Naive thymus-derived CD4-positive, alpha-beta T cell (primary cell): ENCODE measurements at places on chromosomes 2 and 18. TPM values are rescaled to one million over a fixed set of nuclear protein-coding genes. Genes with fewer than 3 reads are reported as not detected.

Gene LYG2
- not detected in 2 replicates for total RNA-seq

Gene CDCA7
- total RNA-seq = 85.7 and 86.7 TPM in 2 replicates

Gene LIMS4
- total RNA-seq = 0.19 TPM

Gene TRAF3IP1
- 11.5 TPM for total RNA-seq

Gene MRO
- not detected for total RNA-seq

Gene ANTXR1
- total RNA-seq = not detected

Gene CABYR
- total RNA-seq = 0.65 and 1.2 TPM in 2 replicates

Gene CD8B2
- total RNA-seq = not detected

Gene SERPINB2
- 3.6 TPM for total RNA-seq

Gene POTEC
- total RNA-seq = not detected

Gene CENPA
- total RNA-seq = not detected

Gene REG3G
- total RNA-seq = not detected

Gene ASAP2
- total RNA-seq = not detected

DNA sequence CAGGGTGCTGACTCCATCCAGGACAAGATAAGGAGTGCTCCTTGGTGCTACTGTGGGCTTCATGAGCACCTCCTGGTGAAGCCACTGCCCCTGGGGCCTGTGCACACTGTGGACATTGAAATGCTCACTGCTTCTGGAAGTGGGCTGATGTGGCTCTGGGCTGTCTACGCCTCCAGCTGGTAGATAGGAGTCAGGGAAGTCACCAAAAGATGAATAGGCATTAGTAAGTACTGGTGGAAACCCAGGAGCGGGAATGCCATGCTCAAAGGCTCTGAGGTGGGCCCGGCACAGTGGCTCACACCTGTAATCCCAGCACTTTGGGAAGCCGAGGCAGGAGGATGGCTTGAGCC lies 79.2 kb upstream of the MSH2 start:
- DNase-seq = no peak

- DNase-seq = peak; percentile 61
These were observed 266.5 kb downstream of the NEDD4L start for GRCh38 chr18:58310517-58310916.

GRCh38 chr2:127615511-127616166 lies 30.3 kb upstream of the GPR17 start:
- DNase-seq = no peak

GRCh38 chr18:76678248-76678647 lies 144.1 kb upstream of the ZNF236 start:
- no peak for DNase-seq

DNA sequence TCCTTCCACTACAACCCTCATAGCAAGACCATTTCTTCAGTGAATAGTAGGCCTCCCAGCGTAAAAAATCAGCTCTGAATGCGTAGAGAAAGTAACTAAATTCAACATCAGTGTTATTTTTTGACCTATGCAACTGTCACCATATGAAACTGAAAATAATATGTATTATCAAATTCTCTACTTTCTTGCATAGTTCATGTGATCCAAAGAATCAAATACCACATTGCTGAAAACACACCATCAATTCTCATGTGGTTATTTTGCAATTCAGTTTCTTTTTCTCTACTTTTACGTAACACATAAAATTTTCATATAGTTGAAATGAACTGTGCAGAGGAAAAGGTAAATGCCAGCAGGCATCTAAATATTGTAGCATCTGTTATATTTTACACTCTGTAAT lies 208.5 kb upstream of the SPOPL start:
- no peak for DNase-seq

DNA sequence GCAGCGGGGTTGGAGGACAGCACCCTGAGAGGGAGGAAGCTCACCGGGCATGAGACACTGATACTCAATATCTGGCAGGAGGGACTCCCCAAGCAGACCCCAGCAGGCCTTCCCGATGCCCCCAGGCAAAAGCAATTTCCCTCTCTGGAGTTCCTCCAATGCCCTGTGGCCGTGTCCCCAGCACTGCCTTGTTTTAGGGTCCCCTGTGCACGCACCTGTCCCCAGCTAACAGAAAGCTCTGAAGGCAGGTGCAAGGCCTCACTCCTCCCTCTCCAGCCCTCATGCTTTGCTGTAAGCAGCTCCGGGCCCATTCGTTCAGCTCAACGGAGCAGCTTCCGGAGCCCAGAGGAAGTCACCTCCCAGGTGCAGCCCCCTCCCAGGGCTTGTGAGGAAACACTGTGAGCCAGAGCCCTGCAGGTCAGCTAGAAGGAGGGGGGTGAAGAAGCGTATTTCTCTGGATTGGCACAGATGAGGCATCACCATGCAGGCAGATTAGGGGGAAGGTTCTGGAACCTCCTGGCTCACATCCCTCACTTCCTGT lies 50.3 kb upstream of the ID2 start:
- no peak for DNase-seq

DNA sequence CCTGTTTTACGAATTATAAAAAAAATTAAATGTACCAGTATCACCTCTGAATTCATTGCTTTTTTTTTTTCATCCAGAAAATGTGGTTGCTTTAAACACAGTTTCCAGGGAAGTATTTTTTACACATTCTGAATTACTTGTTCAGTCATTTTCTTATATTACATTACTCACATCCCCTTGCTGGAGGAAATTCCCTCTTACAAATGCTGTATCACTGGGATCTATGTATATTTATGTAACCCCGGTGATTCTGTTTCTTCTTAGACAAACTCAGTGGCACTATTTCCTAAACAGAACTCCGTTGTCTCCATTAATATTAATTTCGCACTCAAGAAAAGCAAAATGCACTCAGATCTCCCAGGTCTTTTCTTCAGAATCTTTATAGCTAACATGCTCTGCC lies 1078.5 kb upstream of the ZEB2 start:
- DNase-seq = no peak

GRCh38 chr2:188308483-188308882 lies 16.8 kb downstream of the GULP1 start:
- no peak for DNase-seq

GRCh38 chr2:128380961-128381938 lies 62.6 kb upstream of the HS6ST1 start:
- no peak for DNase-seq

GRCh38 chr2:202721621-202722020 lies 86.9 kb downstream of the FAM117B start:
- no peak for DNase-seq

DNA sequence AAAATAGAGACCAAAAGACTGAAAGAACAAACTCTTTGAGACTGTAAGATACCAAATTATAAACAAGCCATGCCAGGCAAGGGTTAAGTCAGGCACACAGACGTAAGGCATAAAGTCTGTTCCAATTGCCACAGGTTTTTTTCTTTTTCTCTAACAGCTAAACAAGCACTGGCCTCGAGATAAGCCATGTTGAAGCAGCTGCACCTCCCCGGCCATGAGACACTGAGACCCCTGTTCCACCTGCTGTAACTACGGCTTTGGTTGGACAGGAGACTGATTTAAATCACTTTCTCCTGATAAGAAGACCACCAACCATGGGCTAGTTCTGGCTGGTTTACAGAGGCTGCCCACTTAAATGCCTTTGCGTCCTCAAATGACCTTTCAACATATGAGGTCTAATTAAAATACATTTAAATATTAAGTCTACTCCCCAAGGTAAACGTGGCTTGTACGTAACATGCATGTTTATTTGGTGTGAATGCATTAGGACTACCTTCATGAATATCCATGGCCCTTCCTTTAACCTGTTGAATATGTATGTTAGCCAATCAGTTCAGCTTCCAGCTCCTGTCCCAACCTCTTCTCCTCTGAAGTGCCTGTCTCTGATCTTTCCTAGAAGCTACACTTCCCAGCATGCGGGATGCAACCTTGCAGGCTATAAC lies 117.2 kb downstream of the CMPK2 start:
- no peak for DNase-seq

DNA sequence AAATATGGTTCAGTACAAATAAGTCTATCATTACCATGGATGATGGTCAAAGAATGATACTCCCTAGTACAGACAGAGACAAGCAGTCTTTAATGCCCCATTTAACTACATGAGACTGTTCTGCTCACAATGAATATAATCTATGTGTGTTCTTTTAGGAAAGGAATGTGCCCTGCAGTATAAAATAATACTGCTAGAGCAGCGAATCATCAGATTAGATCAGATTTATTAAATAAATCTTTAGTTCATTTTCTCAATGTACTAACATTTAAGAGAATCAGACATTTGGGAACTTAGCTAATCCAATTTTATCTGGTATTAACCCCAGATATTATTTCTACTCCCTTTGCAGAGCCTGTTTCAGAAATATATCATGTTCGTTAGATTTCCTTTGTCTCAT lies 272.0 kb upstream of the GCFC2 start:
- DNase-seq = no peak

GRCh38 chr2:95076705-95077529 lies 44.7 kb downstream of the MRPS5 start:
- peak; percentile 92 for DNase-seq

- DNase-seq = no peak
These were observed 39.3 kb downstream of the PELI1 start for GRCh38 chr2:64104933-64105332.

DNA sequence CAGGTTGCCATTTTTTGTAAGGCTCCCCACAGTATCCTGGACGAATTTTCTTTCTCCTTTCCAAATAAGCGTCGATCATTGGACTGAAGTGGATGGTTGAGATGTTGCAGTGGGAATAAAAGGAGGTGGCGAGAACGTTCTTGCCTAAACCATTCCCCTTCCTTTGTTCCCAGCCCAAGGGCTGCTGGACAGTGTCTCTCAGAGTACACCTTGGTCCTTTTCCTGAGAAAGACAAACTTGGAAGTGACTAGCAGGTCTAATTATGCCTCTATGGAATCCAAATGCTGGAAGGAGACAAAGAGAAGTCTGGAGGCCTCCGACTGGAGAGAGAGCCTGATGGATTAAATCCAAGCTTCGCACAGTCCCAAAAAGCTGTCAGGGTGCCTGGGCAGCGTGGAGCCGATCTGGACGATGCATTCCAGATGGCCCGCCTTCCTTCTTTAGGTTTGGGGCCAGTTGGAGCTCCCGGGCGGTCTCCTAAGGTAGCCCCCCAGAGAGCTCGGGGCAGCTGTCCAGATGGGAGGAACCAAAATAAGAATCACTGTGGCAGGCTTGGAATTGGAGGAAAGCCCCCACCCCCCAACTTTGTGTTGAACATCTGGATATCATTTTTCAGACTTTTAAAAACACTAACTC lies 186.8 kb downstream of the TMEM247 start:
- DNase-seq = no peak

DNA sequence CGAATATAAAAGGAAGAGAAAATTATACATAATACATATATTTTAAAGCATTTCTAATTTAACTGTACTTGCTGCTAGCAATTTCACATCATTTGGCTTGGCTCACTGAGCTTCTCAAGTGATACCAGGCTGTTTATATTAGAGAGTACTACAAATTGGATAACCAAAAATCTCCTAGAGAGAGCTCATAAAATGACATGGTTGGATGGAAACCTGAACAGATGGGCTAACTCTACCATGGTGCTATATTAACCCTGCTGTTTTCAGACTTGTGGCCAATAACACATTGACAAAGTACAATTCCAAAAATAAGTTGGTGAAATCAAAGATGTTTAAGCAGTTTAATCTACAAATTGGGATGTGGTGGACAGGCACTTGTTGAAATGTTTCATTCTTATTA lies 364.4 kb upstream of the GCFC2 start:
- no peak for DNase-seq

DNA sequence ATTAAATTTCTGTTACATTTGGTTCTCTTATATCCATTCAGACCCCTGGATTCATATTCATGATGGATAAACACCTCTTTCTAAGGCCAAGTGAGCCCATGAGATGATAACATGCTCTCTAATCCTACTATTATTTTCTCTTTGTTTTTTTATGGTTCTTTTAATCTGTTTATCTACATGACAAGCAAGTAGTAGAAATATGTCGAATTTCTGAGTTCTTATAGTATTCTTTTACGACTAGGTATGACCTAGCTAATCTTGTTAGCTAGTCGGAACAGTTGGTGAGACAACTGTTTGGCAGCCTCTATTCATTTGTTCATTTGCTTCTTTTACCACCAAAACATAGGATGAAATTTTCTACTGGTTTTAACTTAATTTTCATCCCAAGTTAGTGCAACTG lies 98.1 kb upstream of the SCG2 start:
- DNase-seq = no peak

DNA sequence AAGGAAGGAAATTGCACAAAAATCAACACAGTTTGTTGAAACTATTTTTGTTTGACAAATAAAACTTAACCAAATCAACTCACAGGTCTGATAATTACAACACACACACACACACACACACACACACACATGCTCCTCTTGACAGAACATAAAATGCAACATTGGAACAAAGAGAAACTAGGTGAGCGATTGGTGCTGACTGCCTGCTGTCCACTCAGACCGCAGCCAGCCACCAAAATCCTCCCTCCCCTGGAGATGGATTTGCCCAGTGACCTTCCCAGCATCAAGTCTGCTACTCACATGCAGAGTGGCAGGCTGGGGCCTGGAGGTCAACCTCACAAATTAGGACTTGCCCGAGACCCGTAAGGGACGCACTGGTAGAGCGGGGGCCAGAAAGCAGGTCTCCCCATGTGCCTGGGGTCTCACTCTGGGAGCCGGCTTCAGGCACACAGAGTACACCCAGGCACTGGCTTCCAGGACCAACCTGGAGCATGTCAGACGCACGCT lies 61.4 kb downstream of the DIPK1C start:
- DNase-seq = no peak

DNA sequence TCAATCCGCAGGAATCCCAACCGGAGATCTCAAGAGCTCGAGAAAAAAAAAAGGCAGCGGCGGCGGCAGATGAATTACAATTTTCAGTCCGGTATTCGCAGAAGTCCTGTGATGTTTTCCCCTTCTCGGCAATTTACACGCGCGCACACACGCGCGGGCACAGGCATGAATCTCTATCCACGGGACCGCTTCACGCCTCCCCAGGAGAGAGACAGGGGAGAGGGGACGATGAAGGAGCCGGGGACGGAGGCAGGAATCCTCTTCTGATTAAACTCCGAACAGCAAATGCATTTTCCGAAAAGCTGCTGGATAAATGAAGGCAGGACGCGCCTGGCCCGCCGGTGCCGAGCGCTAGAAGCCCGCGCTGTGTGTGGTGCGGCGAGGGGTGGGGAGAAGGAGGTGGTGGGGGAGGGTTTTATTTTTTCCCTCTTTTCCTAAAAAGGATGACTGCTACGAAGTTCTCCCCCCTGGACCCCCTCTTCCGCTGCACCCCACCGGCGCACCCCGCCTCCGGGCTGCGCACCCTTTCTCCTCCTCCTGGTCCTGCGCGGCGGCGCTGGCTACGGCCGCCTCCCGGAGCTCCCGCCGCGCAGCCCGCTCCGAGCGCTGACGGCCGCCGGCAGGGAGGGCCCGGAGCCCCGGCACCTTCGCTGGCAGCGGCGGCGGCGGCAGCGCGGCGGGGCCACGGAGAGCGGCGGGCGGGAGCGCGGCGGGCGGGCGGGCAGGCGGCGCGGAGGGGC lies at the start of gene BCL2:
Gene BCL2, minus strand, starts transcription at position 387 of the 740 bp plus-strand sequence.
- DNase-seq = peak; percentile 80

DNA sequence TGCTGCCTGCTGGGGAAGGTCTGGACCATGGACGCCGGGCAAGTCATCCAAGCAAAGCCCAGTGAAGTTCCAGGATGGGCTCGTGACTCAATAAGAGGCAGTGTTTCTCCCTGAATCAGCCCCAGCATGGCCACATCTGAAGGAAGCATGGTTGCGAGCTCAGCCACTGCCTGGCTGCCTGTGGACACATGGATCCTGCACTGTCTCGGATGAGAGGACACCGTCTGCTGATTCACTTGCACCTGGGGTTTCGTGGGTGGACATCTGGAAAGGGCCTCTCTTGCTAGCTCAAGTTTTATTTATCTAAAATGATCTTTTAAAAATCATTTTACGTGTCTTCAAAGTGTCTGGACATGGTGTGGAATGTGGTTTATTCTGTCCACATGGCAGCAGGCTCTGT lies 224.8 kb upstream of the FN1 start:
- no peak for DNase-seq
